ENCODE measurements at places on chromosomes 7 and 10.

GRCh38 chr10:30553626-30554439 is 75.7 kb downstream of the LYZL2 start:
- peak; percentile 84 for DNase-seq

DNA sequence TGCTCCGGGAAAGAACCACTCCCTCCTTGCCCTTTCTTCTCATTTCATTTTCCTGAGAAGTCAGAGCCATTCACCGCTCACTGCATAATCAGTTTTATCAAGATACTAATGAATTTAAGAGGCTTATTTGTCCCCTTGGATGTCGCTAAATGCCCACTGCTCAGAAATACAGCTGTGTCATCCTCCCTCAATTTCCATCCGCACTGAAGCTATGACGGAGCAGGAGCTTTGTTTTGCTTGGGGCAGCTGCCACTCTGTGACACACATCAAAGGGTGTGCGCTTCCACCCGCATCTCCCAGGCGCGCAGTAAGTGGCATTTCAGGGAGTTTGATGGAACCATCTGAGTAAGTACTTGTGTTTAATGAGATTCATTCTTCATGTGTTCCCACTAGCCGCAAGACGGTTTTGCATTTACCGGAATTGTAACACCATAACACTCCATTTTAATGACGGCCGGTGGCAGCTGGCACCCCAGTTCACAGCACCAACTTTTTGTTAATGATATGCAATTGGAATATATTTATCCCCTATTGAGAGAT is 103.8 kb upstream of the PARD3 start:
- DNase-seq = no peak

DNA sequence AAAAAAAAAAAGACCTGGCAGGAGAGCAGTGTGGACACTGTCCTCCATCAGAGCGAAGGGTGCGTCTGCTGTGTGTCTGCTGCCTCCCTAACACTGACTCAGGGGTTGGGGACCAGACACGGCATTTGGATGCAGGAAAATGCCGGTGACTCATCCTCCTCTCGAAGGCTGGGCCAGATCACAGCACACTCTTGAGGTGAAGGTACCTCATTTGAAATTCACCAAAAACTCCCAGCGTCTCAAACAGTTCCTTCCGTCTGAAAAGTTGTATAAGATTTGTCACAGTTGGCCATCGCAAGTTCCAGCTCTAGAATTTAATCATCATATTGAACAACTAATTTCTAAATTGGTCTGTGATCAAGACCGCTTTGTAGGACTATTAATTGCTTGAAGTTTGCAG is 118.1 kb upstream of the LYZL2 start:
- DNase-seq = peak; percentile 34

DNA sequence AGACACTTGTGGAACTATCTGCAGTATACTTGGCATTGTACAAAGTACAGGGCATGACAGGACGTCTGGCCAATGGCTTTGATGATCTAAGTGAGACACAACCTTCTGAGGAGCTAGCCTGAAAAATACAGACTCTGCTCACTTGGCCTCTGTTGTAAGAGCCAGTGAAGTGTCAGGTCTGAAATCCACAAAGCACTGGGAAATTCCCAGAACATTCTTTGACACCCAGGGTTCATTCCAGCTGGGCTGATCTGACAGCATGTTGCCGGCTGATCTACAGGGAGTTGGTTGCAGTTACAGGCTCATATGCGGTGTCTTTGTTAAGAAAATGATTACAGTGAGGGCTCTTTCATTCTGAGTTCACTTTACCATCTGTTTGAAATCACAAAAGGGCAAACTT is 354.6 kb downstream of the PHF14 start:
- no peak for DNase-seq

DNA sequence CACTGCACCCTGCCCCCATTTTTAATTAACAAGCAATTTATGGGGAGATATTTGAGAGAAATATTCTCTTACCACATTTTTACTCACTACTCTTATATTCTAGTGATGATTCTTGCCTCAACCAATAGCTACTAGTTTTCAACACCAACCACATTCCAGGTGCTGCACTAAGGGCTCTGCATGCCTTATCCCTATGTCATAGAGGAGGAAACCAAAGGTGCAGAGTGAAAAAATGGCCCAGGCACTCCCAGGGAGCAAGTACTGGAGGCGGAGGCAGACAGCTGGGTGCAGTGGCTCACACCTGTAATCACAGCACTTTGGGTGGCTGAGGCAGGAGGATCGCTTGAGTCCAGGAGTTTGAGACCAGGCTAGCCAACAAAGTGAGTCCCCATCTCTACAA is 35.5 kb upstream of the TPST1 start:
- no peak for DNase-seq

DNA sequence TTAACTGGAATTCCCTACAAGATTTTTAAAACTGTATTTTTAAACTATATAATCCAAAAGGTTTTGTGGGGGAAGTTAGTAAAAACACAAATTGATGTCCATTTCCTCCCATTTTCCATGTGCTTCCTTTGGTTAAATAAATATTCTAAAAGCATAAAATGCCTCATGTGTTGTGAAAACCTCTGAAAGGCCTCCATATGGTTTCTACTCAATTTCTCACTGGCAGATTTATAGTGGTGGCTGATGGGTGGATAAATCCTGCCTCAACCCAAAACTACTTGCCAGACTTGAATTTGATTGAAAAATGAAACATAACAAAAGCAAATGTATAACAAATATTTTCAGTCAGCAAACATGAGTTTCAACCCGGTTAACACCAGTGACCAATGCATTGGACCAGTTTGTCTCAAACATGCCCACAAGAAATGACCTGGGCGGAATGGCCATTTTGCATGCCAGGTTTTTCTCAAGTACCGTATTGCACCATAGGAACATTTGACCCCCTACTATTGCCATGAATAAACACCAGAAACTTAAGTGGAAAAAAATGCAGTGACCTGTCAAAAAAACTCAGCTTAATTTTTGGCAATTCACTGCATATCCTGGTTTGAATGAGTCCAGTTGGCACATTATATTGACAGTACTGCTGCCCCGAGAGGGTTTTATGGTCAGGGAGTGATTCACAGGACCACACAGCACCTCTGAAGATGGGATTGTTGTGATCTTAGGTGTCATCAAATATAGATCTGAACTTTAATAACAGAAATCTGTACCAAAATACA is 454.6 kb upstream of the ANKRD30A start:
- DNase-seq = no peak

DNA sequence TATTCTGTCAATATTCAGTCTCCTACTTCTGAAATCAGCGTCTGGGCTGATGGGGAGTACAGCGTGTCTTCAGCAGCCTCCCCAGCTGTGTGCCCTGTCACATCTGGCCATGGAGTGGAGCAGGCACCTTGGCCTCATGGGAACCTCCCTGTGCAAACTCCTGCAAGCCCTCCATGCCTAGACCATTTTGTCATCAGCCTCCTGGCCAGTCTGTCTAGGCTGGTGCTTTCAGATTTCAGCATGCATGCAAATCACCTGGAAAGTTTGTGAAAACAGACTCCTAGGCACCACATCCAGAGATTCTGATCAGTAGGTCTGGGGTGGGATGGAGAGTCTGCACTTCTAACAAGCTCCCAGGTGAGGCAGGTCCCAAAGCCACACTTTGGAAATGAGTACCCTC is 26.2 kb upstream of the CCSER2 start:
- no peak for DNase-seq

- DNase-seq = no peak
Measured at GRCh38 chr10:986137-986825, 2.0 kb upstream of the GTPBP4 start.

DNA sequence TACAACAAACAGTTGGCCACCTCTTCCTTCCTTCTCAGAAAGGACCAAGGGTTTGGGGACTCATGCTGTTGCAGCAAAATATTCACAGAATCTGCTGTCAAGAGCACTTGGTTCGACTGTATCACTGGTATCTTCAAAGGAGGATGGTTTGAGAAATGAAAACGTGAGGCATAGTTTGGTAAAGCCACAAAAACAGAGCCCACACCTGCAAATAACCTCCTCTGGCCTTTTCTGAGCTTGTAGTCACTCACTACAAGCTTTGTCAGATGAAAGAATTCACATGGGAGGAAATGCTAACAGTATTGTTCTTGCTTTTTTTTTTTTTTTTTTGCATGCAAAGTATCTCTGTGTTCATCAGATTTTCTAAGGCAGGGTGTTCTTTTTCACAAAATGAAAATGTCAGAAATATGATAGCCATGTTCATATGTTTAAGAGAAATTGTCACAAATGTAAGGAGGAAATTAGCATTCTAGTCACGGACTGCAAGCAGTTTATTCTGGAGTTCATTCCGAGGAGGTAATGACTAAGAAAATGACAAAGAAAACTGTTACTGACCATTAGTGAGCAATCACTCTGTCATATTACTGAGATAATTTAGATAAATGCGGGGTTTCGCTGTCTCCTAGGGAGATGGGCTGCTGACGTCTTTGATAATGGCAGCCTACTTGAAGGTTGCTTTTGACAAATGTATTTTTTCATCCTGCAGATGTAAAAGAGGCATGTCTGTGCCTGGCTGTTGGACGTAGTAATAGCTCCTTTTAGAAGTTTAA is 117.8 kb upstream of the MYO3A start:
- DNase-seq = no peak

- DNase-seq = no peak
Measured at GRCh38 chr10:116873134-116873533, 23.8 kb downstream of the ENO4 start.

DNA sequence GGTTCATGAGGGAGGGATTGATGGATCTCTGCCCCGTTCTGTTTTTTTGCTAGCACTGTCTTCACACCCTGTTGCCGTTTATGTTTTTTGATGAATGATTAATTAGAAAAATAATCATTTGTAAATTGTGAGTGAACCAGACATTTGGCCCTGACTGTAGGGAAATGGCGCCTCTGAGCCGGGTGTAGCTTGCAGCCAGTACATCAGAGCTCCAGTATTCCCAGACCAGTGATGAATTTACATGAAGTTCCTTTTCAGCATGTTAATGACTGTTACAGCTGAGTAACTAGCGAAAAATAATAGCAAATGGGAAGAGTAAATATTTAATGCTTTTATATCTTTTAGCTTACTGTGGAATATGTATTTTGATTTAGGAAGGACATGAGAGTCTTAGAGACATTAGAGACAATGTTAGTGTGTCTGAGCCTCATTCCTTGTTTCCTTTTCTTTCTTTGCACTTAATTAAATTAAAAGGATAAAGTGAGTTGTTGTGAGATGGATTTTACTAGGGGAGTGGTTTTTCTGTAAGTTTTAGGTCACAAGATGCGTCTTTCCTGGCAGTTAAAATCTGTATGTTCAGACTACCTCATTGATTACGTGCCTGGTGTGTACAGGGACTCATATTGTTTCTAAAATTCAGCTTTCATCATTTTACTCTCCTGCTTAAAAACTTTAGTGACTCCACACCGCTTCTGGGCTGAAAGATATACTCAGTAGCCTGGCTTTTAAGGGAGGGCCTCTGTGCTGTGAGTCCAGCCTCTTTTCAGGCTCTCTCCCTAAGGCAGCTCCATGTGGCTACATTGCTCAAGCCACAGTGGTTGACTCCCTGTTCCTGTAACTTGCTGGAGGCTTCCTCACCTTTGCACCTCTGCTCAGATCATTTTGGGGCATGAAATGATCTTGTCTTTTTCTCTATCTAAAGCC is 86.4 kb downstream of the AUTS2 start:
- no peak for DNase-seq

DNA sequence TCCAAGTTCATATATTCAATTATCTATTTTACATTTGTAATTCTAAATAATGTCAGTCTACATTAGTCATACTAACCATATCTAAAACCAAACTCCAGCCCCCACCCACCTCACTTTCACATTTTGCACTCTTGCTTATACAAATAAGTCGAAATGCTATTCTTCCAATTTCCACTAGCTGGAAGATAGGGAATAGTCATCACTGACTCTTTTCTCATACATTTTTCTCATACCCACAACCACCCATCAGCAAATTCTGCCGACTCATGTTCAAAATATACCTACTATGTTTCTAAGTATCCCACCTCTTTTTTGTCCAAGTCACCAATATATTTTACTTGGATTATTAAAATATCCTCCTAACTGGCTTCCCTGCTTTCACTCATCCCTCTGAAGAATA is 93.2 kb upstream of the DGKB start:
- no peak for DNase-seq

DNA sequence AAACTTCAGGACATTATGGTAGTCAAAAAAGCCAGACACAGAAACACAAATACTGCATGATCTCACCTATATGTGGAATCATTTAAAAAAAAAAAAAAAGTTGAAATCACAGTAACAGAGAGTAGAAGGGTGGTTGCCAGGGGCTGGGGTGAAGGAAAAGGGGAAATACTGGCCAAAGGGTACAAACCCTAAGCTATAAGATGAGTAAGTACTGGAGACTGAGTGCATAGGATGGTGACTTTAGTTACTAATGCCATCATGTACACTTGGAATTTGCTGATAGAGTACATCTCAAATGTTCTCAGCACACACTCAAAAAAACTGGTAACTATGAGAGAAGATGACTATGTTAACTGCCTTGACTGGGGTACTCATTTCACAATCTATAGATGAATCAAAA is 39.9 kb downstream of the JCAD start:
- DNase-seq = peak; percentile 25

- DNase-seq = no peak
Measured at GRCh38 chr10:2047679-2048078, 310.4 kb upstream of the ADARB2 start.

GRCh38 chr10:46232666-46233065 is 54.1 kb upstream of the ANTXRL start:
- no peak for DNase-seq

GRCh38 chr10:78599122-78599853 is 469.5 kb upstream of the ZMIZ1 start:
- no peak for DNase-seq

All from suppressor macrophage treated with lipopolysaccharide for 1 hour (primary cell).